ENCODE measurements at places on chromosomes 11 and 22.

- no peak for DNase-seq
These were observed 8.8 kb downstream of the CXCR5 start for GRCh38 chr11:118892514-118892913.

- no peak for DNase-seq
These were observed 8.5 kb downstream of the SPON1 start for GRCh38 chr11:13970986-13971385.

- no peak for DNase-seq
These were observed 11.1 kb downstream of the MS4A8 start for GRCh38 chr11:60710482-60710881.

DNA sequence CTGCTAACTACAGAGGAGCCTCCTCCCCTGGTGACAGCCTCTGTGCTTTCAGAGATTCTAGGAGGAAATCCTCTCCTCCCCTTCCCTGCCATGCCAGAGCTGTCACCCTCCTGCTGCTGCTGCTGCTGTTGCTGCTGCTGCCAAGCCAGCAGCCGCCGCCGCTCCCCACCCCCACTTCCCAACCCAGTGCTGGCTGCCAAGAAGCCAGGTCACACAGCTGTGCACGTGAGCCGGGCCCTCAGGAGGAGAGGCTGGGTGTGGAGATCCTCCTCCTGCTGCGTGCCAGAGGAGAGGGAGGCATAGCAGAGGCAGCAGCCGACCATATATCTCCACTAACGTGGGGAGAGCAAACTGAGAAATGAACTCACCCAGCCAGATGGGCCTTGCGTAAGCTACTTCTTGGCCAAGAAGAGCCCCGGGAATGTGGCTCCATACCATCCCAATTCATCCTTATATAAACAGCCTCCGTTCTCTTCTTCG lies 12.4 kb downstream of the CRY2 start:
- peak; percentile 67 for DNase-seq

- no peak for DNase-seq
These were observed 644 bp downstream of the TMEM134 start for GRCh38 chr11:67468456-67468758.

- DNase-seq = no peak
These were observed 79.9 kb upstream of the VPREB1 start for GRCh38 chr22:22164541-22165272.

DNA sequence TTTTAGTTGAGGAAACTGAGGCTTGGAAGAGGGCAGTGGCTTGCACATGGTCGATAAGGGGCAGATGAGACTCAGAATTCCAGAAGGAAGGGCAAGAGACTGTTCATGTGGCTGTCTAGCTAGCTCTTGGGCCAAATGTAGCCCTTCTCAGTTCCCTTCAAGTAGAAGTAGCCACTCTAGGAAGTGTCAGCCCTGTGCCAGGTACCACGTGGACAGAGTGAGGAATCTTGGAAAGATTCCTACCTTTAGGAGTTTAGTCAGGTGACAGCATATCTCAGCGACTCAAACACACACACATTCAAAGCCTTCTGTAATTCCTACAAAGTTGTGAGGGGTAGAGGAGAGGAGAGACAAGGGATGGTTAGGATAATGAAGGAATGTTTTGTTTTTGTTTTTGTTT lies 18.3 kb downstream of the PIK3IP1 start:
- DNase-seq = no peak

GRCh38 chr11:35145271-35145670 lies 6.3 kb downstream of the CD44 start:
- no peak for DNase-seq

DNA sequence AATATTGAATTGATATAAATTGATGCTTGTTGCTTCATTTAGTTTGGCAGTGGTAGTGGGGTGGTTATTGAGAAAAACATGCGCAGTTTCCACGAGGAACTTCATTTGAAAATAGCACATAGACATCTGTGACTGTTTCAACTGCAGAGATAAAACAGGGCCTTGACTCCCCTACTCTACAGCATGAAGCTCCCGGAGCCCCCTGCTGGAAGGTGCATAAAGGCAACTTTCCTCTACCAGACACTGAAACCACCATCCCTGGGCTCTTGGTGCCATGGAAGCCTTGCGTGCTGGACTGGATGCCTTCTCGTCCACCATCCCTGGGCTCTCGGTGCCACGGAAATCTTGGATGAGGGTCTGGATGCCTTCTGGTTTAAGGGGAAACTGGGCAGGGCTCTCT lies 195.9 kb downstream of the CSNK2A3 start:
- no peak for DNase-seq

DNA sequence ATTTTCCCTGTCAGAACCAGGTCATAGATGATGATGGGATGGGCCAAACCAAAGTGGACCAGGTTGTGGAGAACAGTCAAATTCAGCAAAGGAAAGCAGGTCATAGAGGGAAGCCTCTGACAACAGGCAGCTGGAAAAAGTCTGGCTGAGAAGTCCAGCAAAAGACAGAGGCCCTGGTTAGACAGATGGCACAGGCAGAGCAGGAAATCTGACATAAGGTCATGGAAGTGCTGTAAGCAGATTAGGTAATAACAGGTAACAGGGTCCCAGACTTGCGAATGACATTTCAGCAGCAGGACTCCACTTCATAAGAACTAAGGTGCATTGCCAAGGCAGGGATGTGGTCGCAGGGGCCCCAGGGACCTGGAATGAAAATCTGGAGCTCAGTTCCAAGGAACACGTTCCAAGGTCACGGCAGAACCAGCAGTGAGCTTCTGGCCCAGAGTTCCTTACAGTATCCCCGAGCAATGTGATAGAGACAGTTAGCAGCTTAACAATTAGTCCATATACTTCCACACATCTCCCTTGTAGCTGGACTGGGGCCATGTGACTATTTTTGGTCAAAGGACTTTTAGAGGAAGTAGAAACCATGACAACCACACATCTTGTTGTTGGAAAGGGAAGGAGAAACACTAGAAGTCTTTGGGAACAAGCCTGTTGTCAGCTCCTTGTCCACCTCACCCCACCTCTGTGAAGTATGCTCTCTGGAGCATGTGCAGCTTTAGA lies 75.4 kb downstream of the ME3 start:
- no peak for DNase-seq

- no peak for DNase-seq
These were observed 5.8 kb downstream of the SHANK2 start for GRCh38 chr11:71246559-71246958.

DNA sequence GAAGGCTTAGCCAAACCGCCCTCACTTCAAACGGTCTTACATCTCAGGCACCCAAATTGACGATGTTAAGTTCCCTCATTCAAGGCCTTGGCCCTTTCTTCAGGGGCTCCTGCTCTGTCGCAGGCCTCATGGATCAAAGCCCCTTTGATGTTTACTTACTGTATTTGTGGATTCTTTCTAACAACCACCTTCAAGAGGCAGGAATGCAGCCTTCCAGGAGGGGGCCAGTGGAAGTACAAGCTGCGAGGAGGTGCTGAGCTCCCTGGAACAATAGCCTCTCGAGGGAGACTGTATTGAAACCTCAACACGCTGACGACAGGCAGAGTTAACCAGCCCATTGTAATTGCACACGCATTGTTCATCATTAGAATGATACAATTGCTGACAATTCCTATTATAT lies 209.1 kb downstream of the ST3GAL4 start:
- DNase-seq = no peak

- no peak for DNase-seq
These were observed 40.9 kb upstream of the ETS1 start for GRCh38 chr11:128628325-128628673.

GRCh38 chr11:131675121-131675888 lies 304.9 kb downstream of the NTM start:
- no peak for DNase-seq

- DNase-seq = no peak
These were observed 149.8 kb downstream of the CCDC34 start for GRCh38 chr11:27213232-27213660.

GRCh38 chr22:29336751-29337490 lies 21.4 kb upstream of the RASL10A start:
- DNase-seq = no peak

GRCh38 chr11:7927635-7928034 lies 3.4 kb downstream of the OR10A6 start:
- no peak for DNase-seq

- DNase-seq = no peak
These were observed 2.2 kb upstream of the DGCR2 start for GRCh38 chr22:19124377-19124776.

- no peak for DNase-seq
These were observed 23.9 kb upstream of the RBM4B start for GRCh38 chr11:66701432-66702240.

DNA sequence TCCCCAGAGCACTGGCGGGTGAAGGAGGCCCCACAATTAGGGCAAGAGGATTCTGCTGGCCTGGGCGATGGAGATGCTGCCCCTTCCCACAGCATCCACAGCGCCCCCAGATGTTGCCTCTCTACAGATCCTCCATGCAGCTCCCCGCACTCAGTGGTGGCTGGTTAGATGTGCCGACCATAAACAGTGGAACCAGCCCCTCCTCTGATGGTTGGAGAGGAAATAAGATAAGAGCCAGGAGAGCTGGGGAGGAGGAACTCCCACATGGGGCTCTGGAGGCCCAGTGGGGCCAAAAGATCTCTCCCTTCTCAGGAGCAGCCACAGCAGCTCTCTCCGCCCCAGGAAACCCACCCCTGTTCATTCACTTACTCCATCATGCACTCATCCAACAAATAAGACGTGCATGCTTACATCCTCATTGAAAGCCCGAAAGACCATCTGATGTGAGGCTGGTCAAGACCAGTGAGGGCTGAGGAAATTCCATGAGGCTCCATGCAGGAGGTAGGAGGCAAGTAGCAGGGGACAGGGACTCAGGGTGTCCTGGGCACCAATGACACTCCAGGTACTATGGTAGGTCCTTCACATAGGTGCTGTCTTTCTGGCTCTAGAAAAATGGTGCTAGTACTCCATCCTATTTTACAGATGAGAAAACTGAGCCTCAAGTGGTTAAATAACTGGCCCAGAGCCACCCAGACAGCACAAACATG lies 1.5 kb downstream of the PTGDR2 start:
- no peak for DNase-seq

GRCh38 chr11:22577854-22578253 lies 47.8 kb downstream of the FANCF start:
- no peak for DNase-seq

- DNase-seq = no peak
These were observed 3.9 kb downstream of the AGBL2 start for GRCh38 chr11:47711225-47711624.

DNA sequence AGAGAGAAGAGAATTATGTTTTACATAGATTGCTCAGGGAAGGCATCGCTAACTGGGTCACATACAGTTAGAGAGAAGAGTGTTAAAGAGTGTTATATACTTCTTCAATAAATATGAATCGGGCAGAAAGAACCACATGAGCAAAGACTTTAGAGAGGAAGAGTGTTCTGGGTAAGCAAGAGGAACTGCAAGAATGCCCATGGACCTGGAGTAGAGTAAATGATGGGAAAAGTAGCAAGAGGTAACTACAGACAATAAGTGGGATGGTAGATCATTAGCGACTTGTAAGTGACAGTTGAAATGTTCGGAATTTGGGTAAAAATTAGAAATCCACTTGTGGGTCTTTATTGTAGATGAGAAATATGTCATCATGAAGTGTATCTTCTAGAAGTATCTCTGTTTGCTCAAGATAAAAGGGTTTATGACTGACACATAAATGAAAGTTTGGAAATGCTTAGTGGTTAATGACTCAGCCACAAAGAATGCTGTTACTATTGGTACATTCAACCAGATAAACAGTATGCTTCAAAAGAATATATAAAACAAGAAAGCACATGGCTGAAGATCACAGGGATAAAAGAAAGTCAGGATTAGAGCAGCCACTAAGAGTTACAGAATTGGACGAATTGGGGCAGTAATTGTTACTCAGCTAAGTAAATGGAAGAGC lies 229.3 kb downstream of the CASP12 start:
- no peak for DNase-seq
